ENCODE measurements at places on chromosomes 6 and 20.

- DNase-seq: no peak
These were observed 21.4 kb upstream of the AKIRIN2 start for GRCh38 chr6:87723170-87724078.

DNA sequence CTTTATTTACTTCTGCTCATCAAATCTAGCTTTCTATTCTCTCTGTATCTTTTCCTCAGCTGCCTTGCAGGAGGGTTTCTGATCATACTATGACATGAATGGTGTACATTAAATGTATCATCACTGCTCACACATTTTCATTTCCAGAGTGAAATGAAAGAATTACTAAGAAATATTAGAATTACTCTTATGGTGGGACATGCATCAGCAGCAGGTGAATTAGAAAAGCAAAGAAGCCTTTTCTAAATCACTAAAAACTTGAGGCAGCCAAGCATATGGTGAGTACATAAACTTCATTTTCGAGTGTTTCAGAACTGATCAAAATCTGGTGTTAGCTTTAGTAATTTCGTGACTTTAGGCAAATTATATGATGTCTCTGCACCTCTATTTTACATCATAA is 23.6 kb downstream of the IL17A start:
- no peak for DNase-seq

GRCh38 chr6:38476141-38476540 is 163.6 kb downstream of the BTBD9 start:
- no peak for DNase-seq

DNA sequence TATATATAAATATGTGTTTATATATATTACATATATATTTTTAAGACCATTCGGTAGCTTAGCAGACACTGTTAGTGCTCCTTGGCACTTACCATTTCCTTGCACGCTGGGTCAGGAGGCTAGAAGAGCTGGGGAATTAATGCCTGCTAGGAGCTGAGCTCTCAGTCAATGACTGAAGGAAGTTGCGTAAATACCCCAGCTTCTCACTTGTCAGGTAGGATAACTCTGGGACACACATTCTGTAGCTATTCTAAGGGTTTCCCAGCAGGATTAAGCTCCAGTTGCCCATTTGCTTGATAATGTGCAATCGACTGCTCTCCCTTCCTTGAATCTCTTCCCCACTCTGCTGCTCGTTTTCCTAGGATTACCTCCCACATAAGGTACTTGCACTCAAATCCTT is 15.7 kb upstream of the DNAAF9 start:
- DNase-seq: peak; percentile 67

GRCh38 chr6:104940893-104941728 is 15.8 kb upstream of the LIN28B start:
- peak; percentile 88 for DNase-seq

DNA sequence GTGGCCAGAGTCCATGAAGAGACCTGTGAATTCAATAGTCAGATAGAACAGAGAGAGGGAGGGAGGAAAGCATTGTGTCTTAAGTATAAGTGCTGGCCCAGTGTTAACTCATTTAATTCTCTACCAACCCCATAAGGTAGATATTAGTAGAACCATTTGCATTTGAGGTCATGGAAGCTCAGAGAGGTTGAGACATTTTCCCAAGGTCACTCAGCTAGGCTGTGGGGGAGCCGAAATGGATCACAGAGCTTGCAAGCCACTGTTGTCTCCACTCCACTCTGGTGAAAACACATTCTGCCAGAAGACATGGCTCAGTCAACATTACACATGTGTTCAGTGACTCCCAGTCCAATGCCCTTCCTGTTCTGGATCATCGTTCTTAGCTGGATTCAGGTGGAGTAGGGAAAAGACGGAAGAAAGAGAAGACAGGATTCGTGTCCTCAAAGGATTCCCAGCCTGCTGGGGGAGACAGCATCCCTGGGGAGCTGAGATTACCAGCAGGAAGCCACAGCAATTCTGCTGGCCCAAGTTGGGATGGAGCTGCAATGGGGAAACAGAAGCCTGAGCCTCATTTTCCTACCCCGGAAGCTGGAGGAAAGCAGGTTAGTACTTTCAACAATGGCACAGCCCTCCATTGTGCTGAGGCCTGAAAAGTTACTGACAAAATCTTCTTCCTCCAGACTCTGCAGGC is 27.0 kb upstream of the MDGA1 start:
- no peak for DNase-seq

DNA sequence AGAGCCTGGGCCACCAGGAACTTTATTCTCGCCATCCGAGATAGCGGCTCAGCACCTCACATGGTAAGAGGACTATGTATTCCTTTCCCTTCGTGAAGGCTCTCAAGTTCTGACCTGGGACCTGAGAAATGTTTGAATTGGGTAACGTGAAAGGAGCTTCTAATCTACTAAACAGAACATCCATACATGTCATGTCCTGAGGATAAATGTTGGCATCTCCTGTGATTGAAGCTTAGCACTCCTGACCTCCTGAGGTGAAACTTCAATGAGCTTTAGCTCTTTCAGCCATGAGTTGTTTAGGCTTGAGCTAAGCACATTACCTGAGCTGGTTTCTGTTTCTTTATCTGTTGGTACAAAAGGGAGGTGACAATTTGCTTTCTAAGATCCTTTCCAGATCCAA is 280.9 kb downstream of the PACRG start:
- no peak for DNase-seq

DNA sequence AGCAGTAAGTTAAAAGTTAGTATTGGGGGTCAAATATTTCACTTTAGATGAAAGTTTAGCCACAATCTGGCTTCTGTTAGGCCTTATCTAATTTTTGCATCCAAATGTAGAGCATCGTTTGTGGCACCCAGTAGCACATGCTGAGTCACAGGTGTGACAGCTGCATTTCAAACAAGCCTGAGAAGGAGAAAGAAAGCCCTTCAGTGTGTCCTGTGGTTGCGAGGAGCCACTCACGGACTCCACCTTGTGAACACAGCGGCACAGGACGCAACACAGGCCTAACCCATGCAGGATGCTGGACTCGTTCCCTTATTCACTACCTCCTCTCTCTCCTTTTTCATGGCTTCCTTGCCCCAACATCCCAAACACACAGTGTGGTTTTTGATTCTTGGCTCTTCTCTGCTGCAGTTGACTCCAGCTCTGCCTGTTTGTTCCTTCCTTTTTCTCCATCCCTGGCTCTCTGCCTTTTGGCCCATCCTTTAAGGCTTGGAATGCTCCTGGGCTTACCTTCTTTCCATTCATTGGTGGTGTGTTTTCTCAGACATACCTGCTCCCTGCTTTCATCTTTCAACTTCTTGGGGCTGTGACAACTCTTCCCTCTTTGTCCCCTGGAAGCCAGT is 124.2 kb downstream of the SLC16A10 start:
- DNase-seq: no peak

GRCh38 chr20:41694796-41695195 is 76.6 kb upstream of the CHD6 start:
- DNase-seq: no peak

- no peak for DNase-seq
These were observed 249.8 kb downstream of the HDGFL1 start for GRCh38 chr6:22819209-22819608.

DNA sequence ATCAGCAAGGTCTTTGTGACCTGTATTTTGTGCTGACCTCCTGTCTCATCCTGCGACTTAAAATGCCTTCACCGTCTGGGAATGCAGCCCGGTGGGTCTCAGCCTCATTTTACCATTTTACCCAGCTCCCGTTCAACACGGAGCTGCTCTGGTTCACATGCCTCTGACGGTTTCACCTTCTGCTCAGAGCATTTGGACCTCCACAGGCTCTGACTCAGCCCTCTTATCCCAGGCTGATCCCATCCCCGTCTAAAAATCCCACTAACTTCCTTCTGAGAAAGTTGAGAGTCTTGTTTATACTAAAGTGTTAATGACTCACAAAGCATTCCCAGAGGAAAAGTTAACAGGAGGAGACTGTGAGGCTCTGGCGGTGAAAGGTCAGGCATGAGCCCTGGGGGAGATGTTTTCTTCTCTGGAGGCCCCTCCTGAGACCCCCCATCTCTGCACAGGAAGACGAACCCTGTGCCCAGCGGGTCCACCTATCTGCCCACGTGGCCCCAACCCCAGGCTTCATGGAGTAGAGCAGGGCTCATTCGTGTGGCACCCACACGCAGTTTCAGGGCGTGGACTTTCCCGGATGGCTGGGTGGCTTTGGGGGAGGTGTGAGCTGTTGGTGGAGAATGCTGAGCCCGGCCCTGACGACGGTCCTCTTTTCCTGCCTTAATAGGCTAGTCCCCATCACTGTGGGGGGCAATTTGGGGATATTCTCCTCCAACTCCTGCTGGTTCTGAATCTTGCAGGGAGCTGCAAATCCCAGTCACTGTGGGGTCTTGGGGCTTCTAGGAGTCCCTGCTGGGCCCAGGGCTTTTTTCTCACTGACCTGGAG is 3.3 kb upstream of the BIRC7 start:
- DNase-seq: no peak

GRCh38 chr20:63293871-63294535 is 1.0 kb downstream of the COL20A1 start:
- no peak for DNase-seq

GRCh38 chr6:42727627-42728026 is 5.2 kb upstream of the PRPH2 start:
- DNase-seq: peak; percentile 70

DNA sequence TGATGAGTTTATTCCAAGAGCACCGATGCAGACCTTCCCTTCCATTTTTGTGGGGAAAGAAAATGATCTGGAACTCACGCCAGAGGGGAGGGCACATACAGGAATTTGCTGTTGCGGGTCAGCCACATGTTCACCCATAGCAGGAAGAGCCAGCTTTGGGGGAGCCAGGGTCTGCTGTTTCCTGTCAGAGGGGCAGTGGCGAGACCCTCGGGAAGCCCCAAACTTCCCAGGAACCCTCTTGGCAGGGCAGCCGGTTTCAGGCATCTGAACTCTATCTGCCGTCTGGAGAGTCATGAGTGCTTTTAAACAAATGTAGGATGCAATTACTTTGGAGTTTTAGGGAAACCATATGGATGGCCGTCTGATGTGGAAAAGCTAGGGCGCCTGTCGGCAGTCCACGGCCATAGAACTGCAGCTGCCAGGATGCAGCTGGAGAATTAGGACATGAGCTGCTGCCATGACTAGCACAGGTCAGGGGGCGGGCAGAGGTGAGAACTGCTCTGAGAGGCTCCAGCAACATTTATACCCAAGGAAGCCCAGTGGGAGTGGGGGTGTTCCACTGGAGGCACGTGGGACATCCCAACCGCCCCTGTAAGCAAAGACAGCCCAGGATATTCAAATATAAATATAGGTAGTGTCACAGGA is 14.8 kb upstream of the SERPINB9 start:
- DNase-seq: no peak

GRCh38 chr6:23031986-23032385 is 462.6 kb downstream of the HDGFL1 start:
- no peak for DNase-seq

- DNase-seq: no peak
These were observed 19.7 kb downstream of the ACSS2 start for GRCh38 chr20:34896086-34896621.

- no peak for DNase-seq
These were observed 8.7 kb upstream of the WTAP start for GRCh38 chr6:159718634-159719033.

GRCh38 chr6:53517021-53517420 is 27.9 kb downstream of the GCLC start:
- peak; percentile 31 for DNase-seq

- no peak for DNase-seq
These were observed 9.2 kb downstream of the ATG5 start for GRCh38 chr6:106316375-106316766.

- peak; percentile 67 for DNase-seq
These were observed 13.9 kb upstream of the CCN5 start for GRCh38 chr20:44701118-44701857.

DNA sequence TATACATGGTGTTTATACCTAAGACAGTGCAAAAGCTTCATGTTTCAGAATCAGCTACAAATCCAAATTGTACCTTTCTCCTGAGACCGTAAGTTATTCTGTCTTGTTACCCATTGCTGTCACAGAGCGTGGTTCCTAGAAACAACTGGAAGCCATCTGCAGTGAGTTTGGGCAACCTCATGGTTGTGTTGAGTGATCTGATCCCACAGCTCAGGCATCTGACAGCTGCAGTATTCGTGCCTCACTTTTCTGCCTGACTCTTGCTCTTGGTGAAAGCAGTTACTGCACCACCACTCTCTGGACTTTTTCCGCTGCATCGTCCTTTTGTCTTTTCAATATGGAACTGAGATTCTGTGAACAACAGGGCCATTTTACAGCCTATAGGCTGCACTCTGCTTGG is 752.6 kb downstream of the MAFB start:
- DNase-seq: no peak

DNA sequence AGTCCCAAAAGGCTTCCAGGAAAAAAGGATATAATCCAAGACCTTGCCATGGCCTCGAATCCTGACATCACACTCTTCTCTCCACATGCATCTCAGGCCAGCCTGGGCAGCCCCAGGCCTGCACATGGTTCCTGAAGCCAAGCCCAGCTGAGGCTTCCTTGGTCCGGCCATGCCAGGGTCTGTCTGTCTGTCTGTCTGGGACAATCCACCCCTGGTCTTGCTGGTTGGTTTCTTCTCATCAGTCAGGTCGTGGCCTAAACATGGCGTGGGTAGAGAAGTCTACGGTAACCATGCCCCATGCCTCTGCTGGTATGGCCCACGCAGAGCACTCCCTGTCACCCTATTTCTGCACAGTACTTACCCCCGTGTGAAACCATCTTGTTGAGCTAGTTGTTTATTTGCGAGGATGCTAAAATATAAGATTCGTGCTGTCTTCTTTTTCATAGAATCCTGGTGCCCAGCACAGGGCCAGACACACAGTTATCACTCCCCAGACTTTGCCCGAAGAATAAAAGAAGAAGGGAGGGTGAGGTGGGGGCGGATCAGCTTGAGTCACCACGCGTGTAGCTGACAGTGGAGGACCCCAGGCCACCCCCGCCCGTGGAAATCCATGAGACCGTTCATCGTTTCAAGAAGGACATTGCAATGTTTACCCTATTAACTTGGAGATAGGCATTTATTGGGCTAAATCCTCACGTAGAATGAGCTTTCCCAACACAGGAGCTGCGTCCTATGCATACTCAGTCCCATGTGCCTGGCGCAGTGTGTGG is 107.2 kb downstream of the RNASET2 start:
- no peak for DNase-seq

DNA sequence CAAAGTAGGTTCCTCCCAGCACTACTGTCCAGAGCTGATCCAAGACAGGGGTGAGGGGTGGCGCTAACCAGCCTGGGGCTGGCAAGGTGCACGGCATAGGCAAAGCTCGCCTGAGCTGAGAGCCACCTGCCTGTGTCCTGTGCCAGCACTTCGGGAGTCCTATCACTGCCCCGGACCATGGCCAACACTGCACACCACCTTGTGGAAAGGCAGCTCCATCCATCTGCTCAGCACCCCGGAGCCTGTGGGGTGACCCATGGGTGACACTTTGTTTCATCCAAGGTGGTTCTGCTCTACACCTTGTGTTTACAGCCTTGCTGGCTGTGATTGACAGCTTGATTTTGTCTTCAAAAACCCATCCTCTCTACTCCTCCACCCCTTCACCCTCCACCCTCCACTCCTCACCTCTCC is 32.9 kb upstream of the GATA5 start:
- DNase-seq: no peak

GRCh38 chr20:38243709-38244020 is 16.9 kb downstream of the KIAA1755 start:
- DNase-seq: no peak

- no peak for DNase-seq
These were observed 529.9 kb downstream of the MMUT start for GRCh38 chr6:48933136-48933535.

- DNase-seq: no peak
These were observed 16.2 kb upstream of the ADRM1 start for GRCh38 chr20:62286493-62287064.
